ENCODE measurements at places on chromosomes 1 and 21. TPM values are rescaled to one million over a fixed set of nuclear protein-coding genes. Genes with fewer than 3 reads are reported as not detected.

The SLC22A15 gene
- 0.62 TPM for total RNA-seq

The INAVA gene
- total RNA-seq: 2.8 TPM

The IRF6 gene
- total RNA-seq: 0.39 TPM

The TNN gene
- total RNA-seq: not detected

DNA sequence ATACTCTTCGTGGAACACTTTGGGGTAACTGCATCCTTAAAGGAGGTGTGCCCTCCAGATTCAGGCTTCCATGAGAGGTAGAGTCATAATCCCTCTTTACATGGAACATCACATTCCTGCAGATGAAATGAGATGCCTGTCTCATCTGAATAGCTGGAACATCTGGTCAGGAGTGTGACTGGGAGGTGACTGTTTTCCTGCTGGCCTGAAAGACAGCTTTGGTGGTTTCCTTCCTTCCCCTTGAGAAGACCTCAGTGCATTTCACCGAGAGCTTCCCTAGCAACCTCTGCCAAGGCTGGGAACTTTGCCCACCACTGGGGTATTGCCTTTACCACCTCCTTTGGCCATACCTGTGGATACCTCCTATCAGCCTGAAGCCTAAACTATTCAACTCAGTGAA is 46.7 kb upstream of the GUCA2A start:
- peak; percentile 60 for DNase-seq

DNA sequence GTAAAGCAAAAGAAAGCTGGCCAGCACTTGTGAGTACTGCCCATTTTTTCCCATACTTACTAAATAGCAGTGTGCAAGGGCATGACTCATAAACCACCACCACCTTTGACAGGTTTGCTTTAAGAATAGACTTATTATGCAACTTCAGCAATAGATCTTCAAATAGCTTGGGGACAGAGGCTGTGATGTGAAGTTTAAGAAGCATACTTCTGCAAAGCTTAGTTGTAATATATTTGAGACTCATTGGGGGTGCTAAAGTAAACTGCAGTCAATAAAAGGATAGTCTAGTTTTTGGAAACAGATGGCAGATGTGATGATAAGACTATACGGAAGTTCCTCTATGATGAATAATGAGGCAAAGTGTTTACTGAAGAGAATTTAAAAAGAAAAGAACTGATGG is 210.0 kb downstream of the PLA2G4A start:
- peak; percentile 59 for DNase-seq

The DIO1 gene
- not detected for total RNA-seq

DNA sequence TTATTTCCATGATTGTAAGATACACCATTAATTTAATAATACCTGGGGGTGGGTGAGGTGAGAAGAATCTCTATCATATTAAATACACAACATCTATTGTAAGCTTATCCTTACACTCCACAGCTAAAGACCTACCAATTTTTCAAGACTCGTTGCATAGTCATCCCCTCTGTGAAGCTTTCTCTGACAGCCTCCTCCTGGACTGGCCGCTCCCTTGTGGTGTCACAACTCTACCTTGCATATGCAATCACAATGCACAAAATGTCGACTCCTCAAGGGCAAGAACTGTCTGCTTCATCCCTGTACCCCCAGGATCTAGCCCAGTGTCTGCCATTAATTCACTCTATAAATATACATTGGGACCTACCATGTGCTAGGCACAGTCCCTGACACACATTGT is 2.4 kb upstream of the PTGFRN start:
- DNase-seq: no peak

The UTP25 gene
- 7.8 TPM for total RNA-seq

DNA sequence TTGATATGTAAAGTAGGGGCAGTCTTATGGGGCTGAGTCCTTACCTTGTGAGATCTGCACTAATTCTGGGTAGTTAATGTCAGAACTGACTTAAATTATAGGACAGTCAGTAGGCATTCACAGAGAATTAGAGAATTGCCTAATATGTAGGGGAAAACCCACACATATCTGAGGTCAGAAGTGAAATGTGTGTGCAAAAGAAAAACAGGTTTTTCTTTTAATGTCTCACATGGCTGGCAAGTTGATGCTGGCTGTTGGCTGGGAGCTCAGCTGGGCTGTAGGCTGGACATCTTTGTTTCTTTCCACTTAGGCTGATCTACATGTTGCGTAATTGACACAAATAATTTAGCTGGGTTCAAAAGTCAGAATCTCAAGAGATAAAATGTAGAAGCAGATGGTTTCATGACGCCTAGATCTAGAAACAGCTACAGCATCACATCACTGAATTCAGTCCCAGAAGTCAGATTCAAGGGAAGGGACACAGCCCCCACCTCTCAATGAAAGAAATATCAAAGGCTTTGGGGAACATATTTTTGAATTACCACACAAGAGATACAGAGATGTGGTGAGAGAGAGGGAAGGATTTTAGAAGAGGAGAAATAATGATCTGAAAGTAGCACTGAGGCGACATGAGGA is 98.9 kb downstream of the TNFSF18 start:
- peak; percentile 54 for DNase-seq

- no peak for DNase-seq
Observed at GRCh38 chr1:39474810-39475209, 16.6 kb upstream of the BMP8A start.

DNA sequence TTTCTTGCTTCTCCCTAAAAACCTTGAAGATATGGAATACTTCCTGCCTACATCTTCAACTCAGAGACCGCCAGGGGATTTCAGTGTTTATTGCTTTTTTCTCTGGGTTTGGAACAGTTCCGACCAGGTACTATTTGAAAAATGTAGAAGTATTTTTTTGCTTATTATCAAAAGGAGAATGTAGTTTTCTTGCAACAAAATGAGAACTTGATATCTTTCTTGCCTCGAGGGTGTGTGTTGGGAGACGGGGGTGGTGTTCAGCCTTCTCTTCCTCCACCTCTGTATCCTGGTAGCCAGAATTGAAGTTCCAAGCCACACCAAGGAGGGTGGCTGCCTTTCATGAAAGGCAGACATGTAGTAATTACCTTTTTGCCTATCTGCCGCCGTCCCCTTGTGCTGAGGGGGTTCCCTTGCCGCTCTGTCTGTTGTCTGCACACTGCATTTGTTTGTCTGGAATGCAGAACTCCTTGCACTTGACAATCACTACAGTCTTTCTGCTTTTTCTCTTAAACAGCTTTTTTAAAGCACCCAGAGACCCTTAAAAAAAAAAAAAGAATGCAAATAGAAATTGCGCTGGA is 212.1 kb downstream of the PBX1 start:
- no peak for DNase-seq

The NKAIN1 gene
- 2.8 TPM for total RNA-seq

The A3GALT2 gene
- total RNA-seq: not detected

All from M059J (cell line).